CD14-positive monocyte (primary cell): ENCODE measurements at places on chromosomes 2 and 18. TPM values are rescaled to one million over a fixed set of nuclear protein-coding genes. Genes with fewer than 3 reads are reported as not detected.

DNA sequence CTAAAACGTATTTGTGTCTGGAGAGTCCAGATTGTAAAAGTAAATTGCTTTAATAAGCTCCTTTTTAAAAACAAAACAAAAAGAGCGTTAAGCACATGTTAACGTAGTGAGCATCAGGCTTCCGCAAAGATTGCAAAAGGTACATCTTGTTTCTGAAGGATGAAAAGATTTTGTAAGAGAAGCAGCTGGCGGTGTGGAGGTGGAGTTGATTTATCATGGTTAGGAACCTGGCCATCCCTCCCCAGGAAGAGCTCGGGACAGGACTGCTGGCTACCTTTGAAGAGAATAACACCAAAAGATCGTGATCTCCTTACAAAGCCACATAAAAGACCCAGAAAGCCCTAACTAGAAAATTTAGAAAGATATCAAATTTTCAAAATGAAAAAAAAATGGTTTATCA, 132.2 kb downstream of the DNER start:
- no peak for DNase-seq

- DNase-seq: no peak
These were observed 120.0 kb upstream of the FSIP2 start for GRCh38 chr2:185618625-185619024.

GRCh38 chr2:55550368-55551102, 31.0 kb downstream of the CFAP36 start:
- DNase-seq: no peak

DNA sequence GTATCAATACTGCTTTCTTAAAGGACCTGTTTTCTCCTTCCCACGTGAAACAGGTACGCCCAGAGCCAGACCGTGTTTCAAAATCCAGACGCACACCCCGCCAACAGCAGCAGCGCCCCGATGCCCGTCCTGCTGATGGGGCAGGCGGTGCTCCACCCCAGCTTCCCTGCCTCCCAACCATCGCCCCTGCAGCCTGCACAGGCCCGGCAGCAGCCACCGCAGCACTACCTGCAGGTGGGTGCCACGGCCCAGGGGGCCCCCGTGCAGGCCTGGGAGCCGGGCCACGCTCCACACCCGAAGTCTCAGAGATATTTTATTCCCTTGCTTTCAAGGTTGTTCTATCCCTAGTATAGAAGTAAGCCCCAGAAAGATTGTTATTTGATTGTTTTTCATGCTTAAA, 8.8 kb upstream of the RPL31 start:
- DNase-seq: no peak

GRCh38 chr2:99106913-99107312, 34.6 kb upstream of the C2orf15 start:
- DNase-seq: no peak

DNA sequence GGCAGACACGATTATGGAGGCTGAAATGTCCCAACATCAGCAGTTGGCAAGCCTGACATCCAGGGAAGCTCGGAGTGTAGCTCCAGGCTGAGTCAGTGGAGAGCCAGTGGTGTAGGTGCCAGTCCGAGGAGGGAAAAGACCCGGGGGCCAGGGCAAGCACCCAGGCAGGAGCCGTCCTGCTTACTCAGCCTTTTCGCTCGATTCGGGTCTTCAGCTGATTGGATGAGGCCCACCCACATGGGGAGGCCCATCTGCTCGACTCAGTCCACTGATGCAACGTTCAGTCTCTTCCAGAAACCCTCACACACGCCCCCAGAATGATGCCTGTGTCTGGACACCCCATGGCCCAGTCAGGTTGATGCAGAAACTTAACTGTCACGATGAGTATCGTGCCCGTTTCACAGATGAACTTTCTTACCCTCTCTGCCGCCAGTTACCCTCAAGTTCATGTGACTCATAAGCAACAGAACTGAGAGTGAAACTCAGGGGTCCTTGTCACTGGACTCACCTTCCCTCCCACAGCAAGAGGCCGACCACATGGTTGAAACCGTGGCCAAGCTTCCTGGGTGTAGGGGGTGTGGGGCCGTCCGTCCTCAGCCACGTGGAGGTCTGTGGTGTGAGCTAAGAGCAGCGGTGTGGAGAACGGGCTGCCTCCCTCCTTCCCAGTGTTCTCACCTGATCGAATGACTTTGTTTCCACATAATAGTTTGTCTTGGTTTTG, 197.4 kb upstream of the HDAC4 start:
- no peak for DNase-seq

- no peak for DNase-seq
These were observed 652.7 kb upstream of the FANCL start for GRCh38 chr2:58893656-58894351.

GRCh38 chr2:12304564-12305171, 412.1 kb upstream of the TRIB2 start:
- DNase-seq: no peak

- no peak for DNase-seq
These were observed 28.3 kb downstream of the CYRIA start for GRCh38 chr2:16637304-16637703.

DNA sequence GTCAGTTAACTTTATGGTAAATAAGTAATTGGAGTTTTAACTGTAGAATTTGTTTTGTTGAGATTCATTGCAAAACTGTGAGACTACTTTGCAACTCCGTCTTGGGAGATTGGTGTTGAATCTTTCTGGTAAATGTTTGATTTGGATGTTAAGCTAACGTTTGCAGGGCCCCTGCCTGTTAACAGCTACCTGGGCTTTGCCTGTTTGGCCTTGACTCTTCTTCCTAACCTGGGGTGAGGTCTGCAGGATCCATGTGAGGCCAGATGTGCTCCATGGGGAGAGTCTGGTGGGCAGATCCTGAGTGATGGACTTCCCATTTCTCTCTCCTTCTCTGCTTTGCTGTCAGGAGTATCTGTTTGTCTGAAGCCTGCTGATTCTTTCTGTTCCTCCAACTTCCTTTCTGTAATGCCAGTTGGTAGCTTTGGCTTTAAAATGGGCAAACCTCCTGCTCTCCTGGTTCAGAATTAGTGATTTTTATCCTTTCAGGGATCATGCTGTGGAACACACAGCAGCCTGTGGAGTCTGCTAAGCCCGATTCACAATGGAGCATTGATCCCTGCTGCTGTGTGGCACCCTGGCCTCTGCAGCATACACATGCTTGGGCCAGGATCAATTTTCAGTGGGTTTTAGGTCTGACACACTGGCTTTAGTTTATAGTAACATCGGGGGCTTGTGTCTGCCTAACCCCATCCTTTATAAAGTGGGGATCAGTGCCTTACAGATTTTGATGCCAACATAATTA, 36.3 kb downstream of the PTPRM start:
- no peak for DNase-seq

- DNase-seq: no peak
These were observed 299.4 kb upstream of the ID2 start for GRCh38 chr2:8382485-8382884.

GRCh38 chr2:119197529-119198239, 25.9 kb upstream of the STEAP3 start:
- no peak for DNase-seq

DNA sequence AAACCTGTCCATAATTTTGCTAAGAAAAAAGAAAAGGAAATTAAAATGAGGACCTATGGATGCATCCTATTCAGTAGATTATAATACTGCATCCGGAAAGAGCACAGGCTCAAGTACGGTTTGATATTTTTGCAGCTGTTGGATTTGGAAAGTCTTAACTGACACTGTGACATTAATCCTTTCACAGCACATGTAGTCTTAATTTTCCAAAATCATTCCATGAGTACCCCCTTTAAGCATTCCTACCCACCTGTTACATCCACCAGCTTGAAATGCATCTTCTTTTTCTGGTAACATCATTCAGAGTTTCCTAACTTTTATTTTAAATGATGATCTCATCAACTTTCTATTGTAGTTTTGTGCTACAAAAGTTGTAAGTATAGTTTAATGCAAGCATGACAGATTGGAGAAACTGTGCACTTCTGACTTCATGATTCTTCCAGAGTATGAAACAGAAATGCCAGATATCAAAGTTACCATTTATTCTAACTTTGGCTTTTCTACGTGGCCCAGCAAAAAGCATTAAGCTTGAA, 113.5 kb downstream of the ESCO1 start:
- DNase-seq: no peak

DNA sequence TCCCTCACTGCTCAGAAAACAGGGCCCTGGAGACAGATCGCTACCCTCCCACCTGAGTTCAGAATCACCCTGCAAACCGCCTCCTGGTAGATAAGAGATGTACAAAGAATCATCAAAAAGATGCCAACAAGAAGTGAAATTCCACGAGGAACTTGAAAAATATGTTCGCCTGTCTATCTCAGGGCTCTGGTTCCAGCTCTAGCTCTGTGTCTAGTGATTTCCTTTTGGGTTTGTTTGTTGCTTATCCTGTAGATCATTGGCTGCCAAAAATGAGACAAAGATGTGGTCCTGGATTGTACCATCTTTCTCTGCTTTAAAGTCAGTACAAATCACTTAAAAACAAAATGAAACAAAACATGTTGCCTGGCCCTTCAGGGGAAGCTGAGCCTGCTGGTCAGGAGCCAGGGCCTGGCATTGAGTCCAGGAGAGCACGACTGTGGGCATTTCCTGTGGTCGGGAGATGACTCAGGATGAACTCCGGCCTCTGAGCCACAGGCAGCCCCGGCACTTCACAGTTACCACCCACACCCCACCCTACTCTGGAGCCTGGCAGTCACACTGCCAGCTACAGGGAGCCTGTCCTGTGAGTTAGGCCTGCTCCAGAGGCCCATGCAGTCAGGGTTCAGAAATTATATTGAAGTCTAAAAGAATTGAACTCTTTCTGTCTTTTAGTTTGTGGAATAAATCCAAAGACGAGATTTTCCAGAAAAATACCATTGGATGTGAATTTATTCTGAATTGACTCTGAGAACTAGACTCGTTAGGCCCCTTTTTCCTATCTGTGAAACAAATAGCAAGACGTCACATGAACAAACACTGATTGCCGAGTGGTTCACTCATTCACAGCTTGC, 8.0 kb upstream of the ITGB6 start:
- DNase-seq: peak; percentile 69

DNA sequence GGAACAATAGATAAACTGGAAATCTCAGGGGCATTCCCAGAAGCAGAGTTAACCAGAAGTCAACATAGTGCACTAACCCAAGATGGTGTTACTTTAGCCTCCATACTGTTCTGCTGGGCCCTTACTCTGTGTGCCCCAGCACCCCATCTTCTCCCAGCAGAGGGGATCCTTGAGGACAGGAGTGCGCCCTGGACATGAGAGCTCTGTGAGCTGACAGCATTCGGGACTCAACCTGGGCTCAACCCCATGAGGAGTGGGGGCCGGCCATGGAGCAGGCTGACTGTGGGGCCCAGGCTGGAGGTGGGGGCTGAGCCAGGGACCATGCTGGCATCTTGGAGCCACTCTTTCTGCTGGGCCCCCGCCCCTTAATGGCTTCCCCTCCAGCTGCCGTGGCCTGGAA, 156.3 kb upstream of the HS6ST1 start:
- no peak for DNase-seq

The RAPGEF4 gene
- polyA plus RNA-seq: not detected in 2 replicates

The SMPD4 gene
- 34.1 and 34.6 TPM in 2 replicates for polyA plus RNA-seq

The ALPG gene
- polyA plus RNA-seq: not detected

The RESP18 gene
- polyA plus RNA-seq: not detected
